Activated CD8-positive, alpha-beta T cell treated with anti-CD3 and anti-CD28 coated beads for 36 hours (primary cell): ENCODE measurements at places on chromosomes 4 and X. TPM values are rescaled to one million over a fixed set of nuclear protein-coding genes. Genes with fewer than 3 reads are reported as not detected.
A peak's percentile ranks its signal among the peaks of the same experiment; 100 is the strongest.

The GAGE12C gene
- total RNA-seq = not detected

- DNase-seq = no peak
These were observed 1196.4 kb upstream of the TENM3 start for GRCh38 chr4:181046809-181047208.

- no peak for DNase-seq
These were observed 23.6 kb downstream of the SH3KBP1 start for GRCh38 chrX:19863857-19864223.

- DNase-seq = no peak
These were observed 1.9 kb upstream of the SNX25 start for GRCh38 chr4:185207466-185207865.

DNA sequence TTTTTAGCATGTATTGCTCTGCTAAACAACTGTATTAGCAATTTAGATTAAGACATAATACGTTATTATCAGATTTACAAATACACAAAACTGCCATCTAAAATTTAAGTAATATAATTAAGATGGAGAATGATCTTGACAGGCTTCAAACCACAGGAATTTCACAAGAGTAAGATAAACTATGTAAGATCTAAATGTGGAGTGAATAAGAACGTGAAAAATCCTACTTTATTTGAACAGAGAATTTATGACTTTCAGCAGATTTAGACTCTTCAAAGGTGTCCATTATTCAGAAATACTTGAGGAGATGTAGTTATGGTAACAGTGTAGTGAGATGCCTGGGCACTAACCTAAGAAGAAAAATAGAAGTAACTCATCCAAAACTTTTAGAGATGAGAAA, 73.2 kb downstream of the SLC4A4 start:
- DNase-seq = no peak

GRCh38 chr4:75370576-75370975, 143.6 kb downstream of the RCHY1 start:
- no peak for DNase-seq

DNA sequence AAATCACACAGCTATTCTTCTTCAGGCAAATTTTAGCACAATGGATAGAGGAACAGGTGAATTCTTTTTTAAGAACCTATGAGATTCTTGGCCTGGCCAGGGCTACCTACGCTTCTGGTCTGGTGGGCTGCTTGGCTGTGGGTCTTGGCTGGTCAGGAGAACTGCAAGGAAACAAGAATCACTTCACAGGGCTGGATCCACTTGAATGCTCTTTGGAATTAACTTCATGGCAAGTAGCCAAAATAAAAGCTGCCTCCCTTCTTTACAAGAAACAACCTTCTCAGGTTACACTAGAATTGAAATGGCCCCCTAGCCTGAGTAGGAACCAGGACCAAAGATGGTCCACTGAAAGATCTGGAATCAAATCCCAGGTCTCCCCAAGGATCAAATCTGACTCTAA, 519.1 kb downstream of the IQCM start:
- DNase-seq = no peak

The SLC10A7 gene
- total RNA-seq = 10.7 TPM

- no peak for DNase-seq
These were observed 47.1 kb downstream of the KLF3 start for GRCh38 chr4:38711066-38711465.

The TRMT44 gene
- total RNA-seq = 26.3 TPM

- DNase-seq = no peak
These were observed 167.2 kb upstream of the ANK2 start for GRCh38 chr4:112882286-112882685.

DNA sequence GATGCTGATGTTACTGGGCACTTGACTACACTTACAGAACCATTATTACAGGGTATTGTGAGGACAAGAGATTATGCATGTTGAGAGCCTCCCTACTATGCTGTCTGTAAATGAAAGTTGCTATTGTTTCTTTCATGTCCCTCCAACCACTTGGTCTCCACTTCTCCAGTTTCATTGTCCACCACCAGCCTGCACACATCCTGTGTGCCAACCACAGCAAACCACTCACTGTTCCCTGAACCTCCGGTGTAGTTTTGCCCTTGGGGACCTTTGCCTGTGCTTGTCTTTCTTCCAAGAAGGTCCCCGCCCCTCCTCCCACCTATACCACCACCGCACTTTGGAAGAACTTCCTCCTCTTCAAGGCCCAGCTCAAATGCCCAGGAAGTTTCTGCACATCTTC, 43.1 kb upstream of the AFF2 start:
- DNase-seq = peak; percentile 1

GRCh38 chr4:57114973-57115372, 4.8 kb upstream of the IGFBP7 start:
- no peak for DNase-seq

The MAGEH1 gene
- total RNA-seq = 16.4 TPM

GRCh38 chr4:26557164-26557563, 26.7 kb upstream of the TBC1D19 start:
- no peak for DNase-seq

DNA sequence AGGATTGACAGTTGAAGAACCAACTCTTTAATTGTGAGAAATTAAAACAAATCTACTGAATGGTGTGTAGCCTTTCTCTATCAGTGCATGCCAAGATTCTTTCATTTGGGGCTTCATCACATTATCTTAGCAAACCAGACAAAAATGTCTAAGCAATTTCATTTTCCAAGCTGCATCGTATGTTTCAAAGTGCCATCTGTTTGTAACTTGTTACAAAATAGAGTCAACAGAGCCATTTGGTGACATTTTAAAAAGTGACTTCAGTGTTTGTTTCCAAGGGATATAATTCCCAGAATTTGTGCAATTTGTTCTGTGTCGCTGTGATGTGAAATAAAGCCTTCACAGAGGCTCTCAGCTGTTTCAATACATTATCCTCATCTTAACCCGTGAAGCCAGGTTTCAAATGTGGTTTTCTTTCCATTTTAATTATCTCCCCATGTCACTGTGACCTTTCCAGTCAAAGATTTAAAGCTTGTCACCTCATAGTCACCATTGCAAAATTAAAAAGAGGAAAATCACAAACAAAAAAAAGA, 46.0 kb upstream of the C1QTNF7 start:
- DNase-seq = no peak

DNA sequence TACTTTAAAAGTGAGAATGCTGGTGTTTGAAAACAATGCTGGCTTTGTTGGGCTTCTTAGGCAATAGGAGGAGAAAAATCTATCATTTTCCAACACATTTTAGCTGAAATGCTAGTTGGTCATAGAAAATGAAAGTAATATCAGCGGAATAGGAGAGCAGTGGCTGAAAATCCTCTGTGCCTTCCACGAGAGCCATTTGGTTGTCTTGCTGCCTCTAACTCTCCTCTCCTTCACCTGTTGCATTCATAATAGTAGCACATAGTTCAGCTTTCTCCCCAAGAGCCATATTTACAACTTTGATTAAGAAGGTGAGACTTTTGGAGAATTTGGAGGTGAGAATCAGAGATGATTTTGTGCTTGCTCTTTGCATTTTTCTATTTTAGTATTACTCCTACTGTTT, 849.4 kb upstream of the FTHL17 start:
- DNase-seq = no peak

GRCh38 chrX:108285356-108285755, 152.9 kb downstream of the COL4A6 start:
- no peak for DNase-seq

DNA sequence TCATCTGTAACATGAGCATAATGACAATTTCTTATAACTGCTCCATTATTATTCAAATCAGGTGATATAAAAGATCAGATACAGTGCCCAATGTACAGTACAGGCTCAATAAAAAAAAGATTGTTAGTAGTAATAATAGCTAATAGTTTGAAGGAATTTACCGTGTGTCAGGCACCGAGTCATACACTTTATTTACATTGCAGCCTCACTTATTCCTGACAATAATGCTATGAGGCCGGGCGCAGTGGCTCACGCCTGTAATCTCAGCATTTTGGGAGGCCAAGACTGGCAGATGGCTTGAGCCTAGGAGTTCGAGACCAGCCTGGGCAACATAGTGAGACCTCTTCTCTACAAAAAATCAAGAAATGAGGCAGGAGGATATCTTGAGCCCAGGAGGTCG, 10.1 kb upstream of the MAP7D3 start:
- DNase-seq = no peak

DNA sequence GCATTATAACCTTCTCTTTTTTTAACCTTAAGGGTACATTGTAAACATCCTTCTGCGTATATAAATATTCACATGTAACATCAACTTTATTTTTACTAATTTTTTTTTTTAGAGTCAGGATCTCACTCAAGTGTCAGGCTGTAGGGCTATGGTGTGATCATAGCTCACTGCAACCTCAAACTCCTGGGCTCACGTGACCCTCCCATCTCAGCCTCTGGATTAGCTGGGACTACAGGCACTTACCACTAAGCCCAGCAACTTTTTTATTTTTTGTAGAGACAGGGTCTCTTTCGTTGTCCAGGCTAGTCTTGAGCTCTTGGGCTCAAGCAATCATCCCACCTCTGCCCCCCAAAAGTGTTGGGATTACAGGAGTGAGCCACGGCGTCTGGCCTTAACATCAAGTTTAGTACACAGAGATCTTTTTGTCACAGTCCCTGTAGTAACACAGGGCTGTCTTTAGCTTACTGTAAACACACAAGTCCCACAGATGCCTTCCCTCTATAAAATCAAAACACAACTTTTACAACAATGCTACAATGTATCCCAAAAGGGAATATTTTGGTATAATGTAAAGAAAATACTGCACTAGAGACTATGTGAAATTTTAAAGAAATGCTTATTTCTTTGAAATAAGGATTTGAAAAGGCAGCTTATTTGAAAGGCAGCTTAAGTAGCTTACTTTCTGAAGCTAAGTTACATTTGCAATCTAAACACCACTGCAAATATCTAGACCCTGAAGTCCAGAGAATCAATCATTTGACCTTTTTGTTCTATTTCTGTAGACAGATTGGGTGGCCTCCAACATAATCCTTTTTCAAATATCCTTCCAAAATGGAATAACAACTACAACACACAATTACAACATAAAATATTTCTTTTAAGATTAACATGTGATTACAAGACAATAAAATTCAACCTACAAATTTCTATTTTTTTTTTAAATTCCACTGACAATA, 116.0 kb downstream of the APBB2 start:
- no peak for DNase-seq

The MAP9 gene
- 8.3 TPM for total RNA-seq

DNA sequence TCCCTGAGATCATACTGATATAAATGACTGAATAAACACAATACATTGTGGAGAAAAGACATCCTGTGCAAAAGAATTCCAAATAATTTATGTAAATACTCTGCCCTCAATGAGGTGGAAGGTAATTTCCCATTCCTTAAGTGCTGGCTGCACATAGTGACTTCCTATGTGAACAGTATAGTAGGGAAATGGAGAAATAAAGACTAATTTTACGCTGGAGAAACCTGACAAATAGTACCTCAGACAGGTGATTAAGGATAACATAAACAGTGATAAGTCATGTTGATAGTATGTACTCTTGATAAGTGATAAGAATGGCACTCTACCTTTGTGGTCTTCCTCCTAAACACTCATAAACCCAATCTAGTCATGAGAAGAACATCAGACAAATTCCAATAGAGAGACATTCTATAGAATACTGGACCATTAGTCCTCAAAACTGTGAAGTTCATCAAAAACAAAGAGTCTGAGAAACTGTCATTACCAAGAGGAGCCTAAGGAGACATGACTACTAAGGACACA, 274.0 kb downstream of the CHIC1 start:
- no peak for DNase-seq

DNA sequence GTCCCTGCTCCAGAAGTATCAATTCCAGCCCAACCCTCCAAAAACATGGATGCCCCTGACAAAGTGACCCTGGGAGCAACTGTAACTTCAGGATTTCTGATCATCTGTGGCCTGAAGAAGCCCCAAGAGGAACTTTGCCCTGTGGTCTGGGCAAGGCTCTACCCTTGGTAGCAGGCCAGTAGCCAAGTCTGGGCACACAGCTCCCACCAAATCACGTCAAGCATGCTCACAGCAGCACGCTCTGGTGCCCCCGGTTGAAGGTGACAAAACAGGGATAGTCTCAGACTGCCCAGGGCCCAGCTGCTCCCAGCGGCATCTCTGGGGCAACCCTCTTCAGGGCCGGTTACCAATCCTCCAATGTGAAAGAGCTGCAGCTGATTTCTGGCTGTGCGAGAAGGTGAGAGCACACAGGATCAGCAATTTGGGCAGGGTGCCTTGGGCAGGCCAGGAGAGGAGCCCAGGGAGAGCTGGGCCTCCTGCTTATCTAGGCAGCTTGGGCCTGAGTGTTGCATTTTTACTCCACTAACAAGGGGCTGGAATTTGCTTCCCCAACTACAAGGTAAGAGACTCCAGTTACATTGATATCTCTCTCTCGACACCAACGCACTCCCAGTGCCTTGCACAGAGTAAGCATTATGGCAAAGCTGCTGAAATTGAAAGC, 418.1 kb downstream of the BCOR start:
- no peak for DNase-seq

DNA sequence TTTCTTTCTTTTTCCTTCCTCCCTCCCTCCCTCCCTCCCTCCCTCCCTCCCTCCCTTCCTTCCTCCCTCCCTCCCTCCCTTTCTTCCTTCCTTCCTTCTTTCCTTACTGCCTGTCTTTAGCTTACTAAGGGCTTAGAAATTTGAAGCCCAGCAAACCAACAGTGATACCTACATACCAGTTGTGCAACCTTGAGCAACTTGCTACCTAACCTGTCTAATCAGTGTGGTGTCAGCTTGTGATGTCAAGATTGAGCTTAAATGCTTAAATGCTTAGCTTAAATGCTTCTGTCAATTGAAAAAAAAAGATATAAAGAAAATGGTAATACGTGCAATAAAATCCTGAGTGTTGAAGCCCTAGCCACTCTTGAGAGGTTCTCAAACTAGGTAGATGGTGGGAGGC, 728.6 kb downstream of the TRIML1 start:
- DNase-seq = no peak

The SASH3 gene
- 117 TPM for total RNA-seq

The SSX2B gene
- total RNA-seq = not detected

The SERTM2 gene
- total RNA-seq = not detected

DNA sequence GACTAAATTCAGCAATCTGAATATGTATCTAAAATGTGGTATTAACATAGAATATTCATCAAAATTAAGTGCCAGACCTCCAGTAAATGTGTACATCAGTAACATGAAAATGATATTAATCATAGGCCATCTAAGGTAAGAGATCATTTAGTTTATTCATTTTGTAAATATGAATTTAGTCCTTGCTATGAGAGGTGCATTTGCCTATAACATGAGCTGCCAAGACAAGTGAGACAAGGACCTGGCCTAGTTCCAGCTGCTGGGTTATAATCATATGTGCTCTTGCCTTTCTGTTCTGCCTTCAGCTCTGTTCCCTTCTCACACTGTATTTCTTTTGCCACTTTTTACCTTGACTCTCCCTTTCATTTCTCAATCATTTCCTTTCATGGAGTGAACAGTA, 160.0 kb downstream of the STIM2 start:
- no peak for DNase-seq
